ENCODE measurements at places on chromosomes 16 and 17.
A peak's percentile ranks its signal among the peaks of the same experiment; 100 is the strongest.

- DNase-seq, result peak; percentile 49
These were observed at the start of gene CUEDC1 for GRCh38 chr17:57955183-57955931. Gene CUEDC1, minus strand, starts transcription at chr17:57955412. Its CDS starts 69,848 bp downstream, at chr17:57885564.

DNA sequence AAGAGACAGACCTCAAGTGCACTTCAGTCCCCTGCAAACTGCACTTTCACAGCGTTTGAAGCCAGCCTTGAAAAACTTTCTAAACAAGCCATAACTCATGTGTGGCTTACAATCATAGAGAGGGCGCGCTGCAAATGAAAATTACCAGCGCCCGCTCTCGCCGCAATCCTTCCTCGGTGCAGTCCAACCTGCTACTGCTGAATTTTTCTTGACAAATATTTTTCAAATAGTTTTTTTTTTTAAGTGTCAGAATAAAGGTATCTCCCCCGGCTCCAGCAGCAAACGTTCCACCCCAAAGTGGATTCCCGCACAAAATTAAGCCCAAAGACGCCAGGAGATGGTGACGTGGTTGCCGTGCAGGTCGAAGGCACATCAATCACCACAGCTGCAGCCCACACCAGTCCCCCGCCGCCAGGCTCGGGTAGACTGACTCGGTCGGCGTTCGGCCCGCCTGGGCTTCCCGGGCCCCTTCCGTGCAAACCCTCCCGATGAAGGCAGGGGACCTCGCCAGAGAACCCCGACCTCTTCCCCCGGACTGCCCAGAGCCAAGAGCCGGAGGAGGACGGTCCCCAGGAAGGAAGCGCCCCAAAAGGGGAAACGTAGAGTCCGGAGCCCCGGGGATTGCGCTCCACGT lies 630 bp downstream of the GRB2 start:
- DNase-seq, result peak; percentile 42

DNA sequence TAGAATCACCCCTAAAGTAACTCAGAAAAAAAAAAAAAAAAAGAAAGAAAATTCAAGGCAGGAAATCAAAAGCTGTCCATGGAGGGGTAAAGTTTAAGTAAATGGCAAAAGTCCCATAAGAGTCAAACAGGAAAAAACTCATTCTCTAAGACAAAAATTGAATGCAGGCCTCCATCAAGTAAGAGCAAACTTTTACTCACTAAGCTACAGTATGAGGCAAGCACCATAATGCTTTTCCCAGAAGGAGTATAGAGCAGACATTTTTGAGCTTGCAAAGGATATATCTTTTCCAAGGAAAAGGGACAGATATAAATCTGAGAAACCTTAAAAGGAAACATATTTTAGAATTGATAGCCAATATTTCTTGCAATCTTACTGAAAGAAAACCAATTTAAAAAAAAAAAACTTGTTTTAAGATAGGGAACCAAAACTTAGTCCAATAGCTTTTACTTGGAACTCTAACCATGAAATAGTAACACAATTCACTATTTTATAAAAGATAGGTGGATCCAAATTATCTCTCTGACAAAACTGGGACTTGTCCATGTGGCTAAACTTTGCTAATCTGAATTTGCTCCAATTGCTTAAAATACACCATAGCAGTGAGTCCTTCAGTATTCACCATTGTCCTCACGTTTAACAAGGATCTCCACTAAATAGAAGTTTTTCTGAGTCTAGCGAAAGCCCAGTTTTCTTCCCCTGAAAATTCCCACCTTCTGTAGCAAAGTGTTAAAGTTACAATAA lies 99.8 kb downstream of the CDH11 start:
- DNase-seq, result no peak

- no peak for DNase-seq
These were observed 1.3 kb downstream of the CACNG4 start for GRCh38 chr17:66965801-66966262.

DNA sequence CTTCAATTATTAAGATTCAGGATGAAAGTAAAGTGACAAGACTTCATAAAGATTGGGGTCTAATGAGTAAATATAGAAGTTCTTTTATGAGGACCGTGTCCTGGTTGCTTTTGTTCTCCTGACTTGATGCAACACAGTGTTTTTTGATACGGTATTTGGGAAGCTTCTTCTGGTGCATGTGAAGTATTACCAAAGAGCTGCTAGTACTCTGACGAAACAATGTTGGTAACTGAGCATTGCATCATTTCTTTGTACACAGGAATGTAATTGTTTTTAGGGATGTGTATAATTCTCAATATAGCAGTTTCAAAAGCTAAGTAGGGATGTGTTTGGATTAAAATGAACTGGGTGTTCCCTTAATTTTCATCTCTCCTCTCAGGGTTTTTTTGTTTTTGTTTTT lies 15.9 kb downstream of the KPNB1 start:
- DNase-seq, result no peak

GRCh38 chr17:56641894-56642293 lies 48.4 kb downstream of the NOG start:
- no peak for DNase-seq

All from CD4-positive, CD25-positive, alpha-beta regulatory T cell (primary cell).